ENCODE measurements at places on chromosomes 2 and 18.

GRCh38 chr2:145751155-145751554 lies 1231.2 kb upstream of the ZEB2 start:
- DNase-seq: no peak

GRCh38 chr18:54999016-54999415 lies 39.8 kb upstream of the CCDC68 start:
- DNase-seq: no peak

- no peak for DNase-seq
Measured at GRCh38 chr2:156147594-156148330, 184.8 kb downstream of the NR4A2 start.

DNA sequence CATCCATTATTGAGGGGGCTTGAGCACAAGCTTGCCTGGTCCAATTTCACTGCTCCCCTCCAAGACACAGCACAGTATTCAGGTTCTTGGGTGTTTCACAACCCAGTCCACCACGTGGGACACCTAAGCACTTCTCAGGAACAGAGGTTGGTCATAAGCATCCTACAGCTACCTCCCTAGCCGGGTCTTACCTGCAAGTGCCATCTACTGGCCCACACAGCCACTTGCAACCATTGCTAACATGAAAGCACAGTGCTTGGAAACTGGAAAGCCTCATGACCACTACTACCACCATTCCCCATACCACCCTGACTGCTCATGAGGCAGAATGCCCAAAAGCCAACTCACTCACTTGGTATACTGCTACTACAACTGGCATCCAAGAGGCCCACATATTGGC lies 105.7 kb upstream of the RPRM start:
- DNase-seq: no peak

- DNase-seq: no peak
Measured at GRCh38 chr2:123961576-123961975, 63.5 kb upstream of the CNTNAP5 start.

DNA sequence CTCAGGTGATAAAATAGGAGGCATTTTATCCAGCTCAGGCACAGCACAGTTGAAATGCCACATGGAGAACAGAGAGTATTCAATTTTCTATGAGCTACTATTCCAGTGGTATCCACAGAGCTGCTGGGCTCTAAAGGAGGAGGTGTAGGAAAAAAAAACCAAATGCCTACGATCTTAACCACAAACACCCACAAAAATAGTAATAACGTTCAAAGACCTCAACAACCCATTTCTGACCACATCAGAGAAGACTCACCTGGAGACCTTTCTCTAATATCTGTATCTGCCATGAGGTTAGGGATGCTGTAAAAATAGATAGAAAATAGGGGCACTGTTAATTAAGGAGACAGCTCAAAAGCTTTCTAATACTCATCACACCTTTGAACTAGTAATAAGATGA lies 294.6 kb upstream of the PARD3B start:
- DNase-seq: no peak

DNA sequence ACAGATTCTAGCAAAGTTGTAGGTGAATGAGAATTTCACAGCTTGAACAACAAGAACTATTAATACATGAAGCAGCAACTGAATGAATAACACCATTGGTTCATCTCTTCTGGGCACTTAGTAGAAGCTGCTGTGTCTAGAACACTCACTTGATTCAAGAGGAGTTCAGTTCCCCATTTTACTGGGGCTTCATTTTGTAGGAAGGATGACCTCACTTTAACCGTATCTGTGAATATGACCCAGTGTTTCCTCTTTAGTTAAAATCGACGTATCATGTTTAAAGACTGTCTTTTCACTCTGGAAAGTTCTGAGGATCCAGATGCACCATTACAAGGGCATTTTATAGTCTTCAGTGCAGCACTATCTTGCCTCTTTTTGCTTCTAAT lies 47.8 kb downstream of the LRRTM1 start:
- DNase-seq: no peak

DNA sequence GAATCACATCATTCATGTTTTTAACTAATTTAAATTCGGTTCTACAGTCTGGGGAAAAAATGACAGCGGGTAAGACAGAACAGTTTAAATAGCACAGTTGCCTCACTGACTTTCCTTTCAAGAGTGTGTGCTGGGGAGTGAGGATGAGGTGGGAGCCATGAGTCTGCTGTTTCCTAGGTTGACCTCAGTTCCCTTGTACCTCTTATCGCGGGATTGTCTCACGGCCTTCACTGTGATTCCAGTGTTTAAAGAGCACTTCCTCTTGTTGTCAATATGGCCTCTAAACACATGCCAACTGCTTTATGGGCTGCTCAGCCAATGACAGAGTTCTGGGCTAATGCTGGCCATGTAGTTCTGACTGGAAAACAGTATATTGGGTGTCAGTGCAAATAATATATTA lies 41.6 kb upstream of the ALMS1 start:
- no peak for DNase-seq

GRCh38 chr2:120853306-120854013 lies 117.8 kb downstream of the GLI2 start:
- DNase-seq: no peak

GRCh38 chr2:893311-893710 lies 57.3 kb upstream of the SNTG2 start:
- DNase-seq: no peak

DNA sequence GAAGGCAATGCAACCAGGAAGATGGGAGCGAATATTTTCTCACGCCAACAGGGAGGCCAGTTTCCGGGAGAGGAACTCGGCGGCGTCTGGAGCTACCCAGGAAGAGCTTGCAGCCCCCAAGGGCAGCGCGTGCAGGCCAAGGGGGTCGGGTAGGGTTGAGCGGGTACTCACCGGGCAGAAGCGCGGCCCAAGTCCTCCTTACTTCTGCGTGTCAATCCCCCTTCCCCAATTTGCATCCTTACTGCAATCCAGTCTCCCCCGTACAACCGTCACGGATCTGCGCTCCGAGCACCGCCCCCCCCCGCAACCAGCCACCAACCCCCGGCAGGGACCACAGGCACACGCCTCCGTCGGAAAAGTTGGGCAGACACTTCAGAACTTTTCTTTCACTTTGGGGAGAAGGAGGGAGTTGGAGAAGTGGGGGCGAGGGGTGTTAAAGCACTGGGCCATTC lies 1.3 kb downstream of the ATP8B1 start:
- DNase-seq: no peak

DNA sequence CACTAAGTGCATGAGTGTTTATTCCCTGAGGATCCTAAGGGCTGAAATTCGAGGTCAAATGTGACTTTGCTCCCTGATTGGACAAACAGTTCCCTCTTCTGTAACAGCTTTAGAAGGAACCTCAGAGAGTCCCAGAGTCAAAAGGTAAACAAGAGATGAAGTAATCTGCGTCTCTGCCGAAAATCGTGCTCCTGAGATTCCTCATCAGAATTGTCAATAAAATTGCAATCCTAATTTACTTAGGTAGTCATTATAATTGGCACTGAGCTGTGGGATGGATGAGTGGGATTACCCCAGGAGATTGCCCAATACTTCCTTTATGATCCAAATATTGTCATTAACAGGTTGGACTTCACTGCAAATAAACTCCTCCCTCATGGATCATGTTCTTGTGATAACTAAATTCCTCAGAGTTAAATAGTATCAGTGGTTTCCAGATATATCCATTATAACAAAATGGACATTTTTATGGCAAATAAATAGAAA lies 907 bp upstream of the SUCLG1 start:
- DNase-seq: no peak

- no peak for DNase-seq
Measured at GRCh38 chr2:38138996-38139395, 63.0 kb upstream of the CYP1B1 start.

- DNase-seq: no peak
Measured at GRCh38 chr2:11997142-11997541, 250.7 kb downstream of the LPIN1 start.

- no peak for DNase-seq
Measured at GRCh38 chr2:63189026-63189425, 138.4 kb downstream of the OTX1 start.

DNA sequence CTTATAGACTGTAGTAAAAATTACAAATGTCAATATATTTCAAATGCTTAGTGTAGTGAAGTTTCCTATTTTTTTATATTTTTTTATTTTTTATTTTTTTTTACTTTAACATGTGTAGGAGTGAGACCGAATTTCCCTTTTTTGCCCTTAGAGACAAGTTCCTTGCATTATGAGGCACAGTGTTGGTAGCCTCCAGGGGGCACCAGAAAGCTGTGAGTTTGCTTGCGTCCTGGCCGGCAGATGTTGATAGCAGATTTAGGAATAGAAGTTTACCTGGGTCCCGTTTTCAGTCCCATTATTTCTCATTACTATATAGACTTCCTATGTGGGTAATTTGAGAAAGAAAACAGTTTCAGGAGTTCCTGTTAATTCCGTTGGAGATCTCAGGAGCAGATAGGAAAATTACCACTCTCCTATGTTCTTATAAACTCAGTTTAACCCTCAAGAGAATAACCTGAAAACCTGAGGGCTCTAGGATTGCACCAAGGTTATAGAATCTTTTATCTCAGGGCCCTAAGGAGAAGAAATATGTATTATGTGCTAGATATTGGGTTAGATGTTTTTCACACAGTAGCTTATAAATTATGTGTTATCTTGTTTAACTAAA lies 157.5 kb upstream of the SESTD1 start:
- peak; percentile 11 for DNase-seq

DNA sequence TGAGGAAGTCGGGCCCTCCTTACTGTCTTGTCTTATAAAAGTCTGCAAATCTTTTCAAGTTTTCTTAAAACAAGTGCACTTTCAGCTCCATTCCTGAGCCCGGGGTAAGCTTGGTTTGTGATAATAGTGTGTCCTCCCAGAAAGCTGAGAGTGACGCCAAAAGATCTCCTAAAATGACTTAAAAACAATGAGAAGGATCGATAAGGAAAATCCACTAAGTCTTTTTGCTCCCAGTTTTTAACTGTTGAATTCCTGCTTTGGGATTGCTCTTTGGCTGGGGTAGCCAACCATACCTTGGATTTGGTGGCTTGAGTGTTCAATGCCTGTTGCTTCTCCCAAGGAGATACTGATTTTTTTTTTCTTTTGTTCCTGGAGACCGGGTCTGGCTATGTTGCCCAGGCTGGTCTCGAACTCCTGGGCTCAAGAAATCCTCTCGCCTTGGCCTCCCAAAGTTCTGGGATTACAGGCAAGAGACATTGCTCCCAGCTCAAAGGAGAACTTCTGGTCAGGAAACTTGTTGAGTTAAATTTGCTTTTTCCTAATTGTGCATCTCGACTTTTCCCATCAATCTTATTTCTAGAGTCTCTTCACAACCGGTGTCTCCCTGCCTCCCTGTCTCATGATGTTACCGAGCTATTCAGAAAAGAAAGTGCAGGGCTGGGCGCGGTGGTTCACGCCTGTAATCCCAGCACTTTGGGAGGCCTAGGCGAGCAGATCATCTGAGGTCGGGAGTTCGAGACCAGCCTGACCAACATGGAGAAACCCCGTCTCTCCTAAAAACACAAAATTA lies 3.0 kb downstream of the TGIF1 start:
- DNase-seq: no peak

- DNase-seq: no peak
Measured at GRCh38 chr2:122704109-122704563, 948.7 kb downstream of the TSN start.

DNA sequence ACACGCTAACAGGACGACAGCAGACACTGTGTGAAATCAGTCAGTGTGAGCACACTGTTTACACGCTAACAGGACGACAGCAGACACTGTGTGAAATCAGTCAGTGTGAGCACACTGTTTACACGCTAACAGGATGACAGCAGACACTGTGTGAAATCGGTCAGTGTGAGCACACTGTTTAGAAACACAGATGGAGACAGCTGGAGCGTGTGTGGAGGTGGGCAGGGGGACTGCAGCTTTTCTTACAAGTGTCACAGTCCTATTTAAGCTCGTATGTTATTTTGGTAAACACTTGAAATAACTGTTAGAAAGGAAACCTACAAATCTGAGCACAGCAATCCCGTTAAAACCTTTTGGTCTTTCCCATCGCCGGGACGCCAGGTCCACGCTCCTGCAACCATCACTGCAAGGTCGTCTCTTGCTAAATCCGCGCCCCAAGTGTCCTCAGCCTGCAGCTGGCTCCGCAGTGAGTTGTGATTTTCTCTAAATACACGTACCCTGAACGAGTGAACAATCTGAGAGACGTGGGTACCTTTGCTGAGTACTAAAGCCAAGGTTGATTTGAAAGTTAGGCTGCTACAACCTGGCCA lies 58.9 kb upstream of the CTDP1 start:
- no peak for DNase-seq

GRCh38 chr18:61085036-61085435 lies 248.2 kb upstream of the CDH20 start:
- DNase-seq: no peak

DNA sequence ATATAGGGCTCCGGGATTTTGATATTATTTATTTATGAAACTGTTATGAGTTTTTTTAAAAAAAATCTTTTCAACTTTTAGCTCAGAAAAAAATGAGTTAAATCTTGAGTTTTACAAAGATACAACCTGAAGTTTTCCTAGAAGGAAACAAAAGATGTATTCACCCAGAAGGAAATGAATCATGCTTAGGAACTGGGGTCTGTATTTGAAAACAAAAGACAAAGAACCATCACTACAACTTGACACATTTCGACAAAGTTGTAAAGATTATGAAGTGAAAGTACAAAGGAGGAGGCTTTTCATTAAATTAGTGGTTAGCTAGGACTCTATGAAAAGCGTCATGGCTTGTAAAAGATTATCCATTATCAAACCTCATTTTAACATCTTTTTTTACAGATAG lies 143.3 kb downstream of the PDE1A start:
- DNase-seq: no peak

- no peak for DNase-seq
Measured at GRCh38 chr2:27054721-27055120, 3.3 kb downstream of the AGBL5 start.

DNA sequence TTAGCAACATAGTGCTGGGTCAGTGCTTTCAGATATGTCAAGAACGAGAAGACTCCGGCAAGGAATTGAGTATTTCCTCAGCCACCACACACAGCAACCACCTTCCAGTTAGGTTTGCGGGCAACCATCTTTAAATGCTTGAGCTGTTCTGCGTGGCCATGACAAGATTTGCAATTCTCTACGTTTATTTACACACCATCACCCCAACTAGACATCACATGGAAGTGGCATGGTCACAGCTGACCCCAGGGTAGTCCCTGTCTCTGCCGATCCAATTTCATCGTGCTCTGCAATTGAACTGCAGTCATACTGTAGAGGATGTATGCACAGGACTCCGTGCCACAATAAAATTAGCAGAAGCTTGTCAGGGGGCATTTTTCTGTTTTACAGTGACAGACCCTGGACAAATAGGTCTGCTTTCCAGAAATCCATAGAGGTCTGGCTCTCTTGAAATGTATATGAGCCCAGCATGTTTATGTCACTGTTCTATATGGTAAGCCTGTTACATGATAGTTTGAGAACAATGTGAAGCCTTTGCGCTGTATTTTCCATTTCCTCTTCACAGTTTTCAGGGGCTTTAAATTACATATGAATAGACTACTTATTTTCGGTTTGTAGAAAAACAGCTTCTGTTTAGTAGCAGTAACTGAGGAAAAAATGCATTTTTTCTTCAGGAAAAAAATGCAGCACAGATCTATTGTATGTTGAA lies 605.2 kb downstream of the NR4A2 start:
- no peak for DNase-seq

- no peak for DNase-seq
Measured at GRCh38 chr18:373780-374179, 105.9 kb upstream of the THOC1 start.
